ENCODE measurements at places on chromosomes 11 and 22.

DNA sequence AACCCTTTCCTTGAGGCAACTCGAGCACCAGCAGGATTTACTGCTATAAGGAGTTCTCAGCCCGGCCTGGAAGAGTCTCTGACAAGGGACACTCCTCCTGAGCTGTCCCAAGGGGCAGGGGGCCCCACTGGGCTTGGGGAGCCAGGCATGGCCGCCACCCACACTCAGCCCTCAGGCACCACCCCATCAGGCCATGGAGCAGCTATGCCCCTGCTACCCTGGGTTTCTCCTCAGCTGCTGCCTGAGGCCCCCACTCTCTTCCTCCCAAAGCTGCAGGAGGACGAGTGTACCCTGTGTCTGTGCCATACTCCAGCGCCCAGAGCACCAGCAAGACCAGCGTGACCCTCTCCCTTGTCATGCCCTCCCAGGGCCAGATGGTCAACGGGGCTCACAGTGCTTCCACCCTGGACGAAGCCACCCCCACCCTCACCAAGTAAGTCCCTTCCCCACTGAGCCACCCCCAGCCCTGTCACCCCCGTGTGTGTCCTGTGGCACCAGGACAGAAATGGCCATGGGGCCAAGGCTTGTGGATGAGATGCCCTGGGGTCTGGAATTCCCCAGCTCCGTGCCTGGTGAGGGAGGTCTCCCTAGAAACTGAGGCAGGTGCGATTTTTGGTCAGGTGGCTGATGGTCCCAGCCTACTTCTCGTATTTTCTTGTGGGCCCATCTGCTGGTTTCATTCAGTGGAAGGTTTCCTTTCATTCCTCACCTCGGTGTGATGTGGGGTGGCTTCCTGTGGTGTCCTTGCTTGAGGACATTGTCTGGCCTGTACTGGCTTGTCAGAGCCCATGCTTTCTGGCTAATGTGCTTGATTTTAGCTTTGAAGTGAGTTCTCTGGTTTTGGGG is 28.4 kb downstream of the TAB1 start:
- no peak for DNase-seq

DNA sequence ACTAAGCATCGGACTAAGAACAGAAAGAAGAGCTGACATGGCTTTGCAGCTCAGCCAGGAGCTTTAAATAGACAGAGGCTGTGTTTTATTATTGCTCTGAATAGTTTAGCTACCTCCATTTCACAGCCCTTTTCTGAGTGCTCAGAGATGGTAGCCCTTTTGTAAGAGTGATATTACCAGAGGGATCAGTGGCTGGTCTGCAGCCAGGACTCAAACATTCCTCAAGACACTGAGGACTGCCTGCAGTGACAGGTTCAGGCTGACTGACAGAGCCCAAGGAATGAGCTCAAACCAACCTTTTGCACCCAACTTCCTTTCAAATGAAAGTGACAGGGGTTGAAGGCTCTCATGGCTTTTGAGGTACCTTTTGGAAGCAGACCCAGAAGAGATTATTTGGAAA is 189.0 kb downstream of the DDX10 start:
- peak; percentile 24 for DNase-seq

DNA sequence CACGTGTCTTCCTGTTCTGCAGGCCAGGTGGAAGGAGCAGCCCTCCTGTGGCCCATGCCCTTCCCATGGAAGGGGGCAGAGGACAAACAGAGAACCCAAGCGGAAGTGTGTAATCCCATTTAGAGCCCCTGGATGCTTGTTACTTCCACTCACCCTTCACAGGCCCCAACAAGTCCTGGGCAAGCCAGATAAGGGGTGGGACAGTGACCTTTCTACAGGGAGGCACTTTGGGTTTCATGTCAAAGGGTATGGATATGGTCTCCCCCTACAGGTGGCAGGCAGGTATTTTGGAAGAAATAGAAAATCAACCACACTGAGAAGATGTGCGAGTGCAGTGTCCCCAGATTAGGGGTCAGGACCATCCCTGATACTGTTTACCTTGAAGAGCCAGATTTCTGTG is 11.4 kb downstream of the MPEG1 start:
- no peak for DNase-seq

DNA sequence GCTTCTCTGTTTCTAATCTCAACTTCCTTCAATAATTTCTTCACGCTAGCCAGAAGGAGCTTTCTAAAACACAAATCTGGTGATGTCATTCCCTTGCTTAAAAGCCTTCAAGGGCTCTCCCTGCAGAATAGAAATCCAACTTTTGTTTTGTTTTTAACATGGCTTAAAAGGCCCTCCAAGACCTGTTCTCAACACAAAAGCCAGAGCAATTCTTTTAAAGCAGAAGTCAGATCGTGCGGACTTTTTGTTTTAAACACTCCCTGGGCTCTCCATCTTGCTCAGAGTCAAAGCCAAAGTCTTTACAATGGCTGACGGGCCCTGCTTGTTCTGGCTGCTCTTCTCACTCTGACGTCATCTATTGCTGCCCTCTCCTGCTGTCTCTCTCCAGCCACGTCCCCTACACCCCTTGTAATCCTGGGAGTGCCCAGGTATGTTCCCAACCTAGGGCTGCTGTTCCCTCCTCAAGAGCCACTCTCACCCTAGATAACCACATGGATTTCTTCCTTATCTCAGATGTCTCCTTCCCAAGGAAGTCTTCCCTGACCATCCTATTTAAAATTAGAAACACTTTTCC is 22.5 kb downstream of the TECTA start:
- DNase-seq, result no peak

- DNase-seq, result no peak
Measured at GRCh38 chr11:40183073-40184064, 1276.1 kb downstream of the LRRC4C start.

DNA sequence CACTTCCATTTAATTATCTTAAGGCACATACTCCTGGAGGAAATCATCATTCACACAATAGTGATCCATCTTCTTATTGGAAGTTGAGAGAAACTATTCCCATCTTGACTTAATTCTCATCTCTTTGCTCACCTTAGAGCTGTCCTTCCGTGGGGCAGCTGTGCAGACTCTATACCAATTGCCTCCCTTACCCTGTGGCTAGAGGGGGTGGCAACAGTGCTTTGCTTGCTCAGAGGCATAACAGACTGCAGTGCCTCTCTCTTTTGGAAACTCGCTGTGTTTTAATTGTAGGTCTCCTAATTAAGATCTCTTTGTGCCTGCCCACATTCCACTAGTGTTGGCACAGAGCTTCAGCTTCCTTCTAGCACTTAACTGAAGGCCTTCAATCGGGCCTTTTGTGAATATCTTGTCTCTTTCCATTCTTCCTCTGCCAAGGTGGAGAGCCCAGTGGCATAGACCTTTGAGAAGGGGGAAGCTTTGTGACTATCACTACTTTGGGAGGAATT is 5.5 kb downstream of the KMT2A start:
- DNase-seq, result no peak

GRCh38 chr11:78310500-78310909 is 107.1 kb downstream of the GAB2 start:
- DNase-seq, result peak; percentile 65

- DNase-seq, result no peak
Measured at GRCh38 chr11:19962053-19962800, 198.0 kb downstream of the DBX1 start.

DNA sequence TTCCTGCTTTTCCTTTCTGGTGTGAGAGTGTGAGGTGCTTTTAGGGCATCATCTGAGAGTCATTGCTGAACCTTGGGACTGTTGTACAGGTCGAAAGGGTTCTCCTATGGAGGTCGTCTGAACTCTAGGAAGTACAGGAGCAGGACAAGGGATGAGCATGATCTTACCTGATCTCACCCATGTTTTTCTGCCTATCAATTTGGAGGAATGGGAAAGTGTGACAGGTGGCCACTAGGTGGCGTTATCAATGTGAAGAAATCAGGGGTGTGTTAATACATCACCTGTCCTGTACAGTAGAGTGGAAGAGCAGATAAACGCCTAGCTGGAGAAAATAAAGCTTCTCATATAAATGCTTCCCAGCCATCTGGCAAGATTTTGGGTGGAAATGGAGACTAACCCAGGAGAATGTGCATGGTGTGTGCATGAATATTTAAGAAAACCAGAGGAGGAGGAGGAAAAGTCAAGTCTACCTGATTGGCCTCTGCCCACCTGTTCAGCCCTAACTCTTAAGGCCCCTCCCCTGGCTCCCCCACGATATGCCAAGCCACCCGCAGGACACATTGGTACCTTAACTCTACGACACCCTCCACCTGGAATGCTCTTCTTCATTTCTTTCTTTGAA is 72.0 kb upstream of the NARS2 start:
- DNase-seq, result peak; percentile 41

- DNase-seq, result no peak
Measured at GRCh38 chr22:38338772-38339379, 21.6 kb upstream of the CSNK1E start.

DNA sequence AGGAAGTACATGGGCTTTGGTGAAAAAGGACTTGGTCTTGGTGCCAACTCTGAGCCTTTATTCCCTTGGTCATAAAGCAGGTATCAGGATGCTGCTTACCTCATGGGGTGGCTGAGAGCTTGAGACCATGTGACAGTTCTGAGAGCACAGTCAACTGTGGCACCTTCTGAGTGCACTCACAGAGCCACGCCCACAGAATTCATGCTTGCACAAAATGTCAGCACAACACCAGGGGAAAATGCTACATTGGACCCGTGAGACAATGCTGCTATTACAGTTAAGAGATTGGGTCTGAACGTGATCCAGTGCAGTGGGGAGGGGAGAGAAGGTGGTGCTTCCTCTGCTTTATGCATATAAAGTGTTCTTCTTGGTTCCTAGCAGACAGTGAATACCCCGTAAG is 79.5 kb upstream of the SPON1 start:
- DNase-seq, result no peak

DNA sequence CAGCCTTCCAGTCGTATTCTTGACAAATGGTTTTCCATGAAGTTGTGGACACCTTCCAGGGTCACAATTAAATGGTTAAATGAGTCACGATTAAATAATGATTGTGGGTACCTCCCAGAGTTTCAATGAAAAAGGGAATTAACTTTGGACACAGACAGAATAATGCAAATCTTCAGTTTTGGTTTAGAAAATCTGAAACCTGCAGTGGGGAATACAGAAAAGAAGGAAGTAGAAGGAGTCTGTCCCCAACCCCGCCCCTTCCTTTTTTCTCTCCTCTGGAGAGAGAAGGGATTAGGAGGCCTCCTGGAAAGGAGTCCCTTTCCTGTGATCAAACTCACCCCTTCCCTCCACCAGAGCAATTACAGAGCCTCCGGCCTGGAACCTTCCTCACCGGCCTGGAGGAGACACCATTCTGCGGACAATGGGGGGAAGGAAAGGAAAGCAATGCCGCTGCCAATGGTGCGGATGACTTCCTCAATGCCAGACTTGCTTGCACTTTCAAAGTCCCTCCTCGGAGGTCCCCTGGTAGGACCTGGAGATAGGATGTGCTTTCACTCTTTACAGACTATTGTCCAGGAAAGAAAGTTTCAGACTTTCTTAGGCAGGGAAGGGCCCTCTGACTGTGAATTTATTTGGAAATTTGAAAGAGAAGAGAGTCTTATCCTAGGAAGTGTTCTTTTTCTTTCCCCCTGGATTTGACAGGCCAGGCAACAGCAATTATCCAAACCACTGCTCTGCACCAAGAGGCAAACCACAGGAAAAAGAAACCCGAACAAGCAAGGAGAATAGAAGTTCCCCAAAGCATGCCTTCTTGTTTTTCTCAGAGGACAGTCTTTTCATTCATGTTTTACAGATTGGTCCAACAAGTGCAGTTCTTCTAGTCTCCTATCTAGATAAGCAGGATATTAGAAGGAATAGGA is 86.8 kb downstream of the PTPRJ start:
- no peak for DNase-seq

DNA sequence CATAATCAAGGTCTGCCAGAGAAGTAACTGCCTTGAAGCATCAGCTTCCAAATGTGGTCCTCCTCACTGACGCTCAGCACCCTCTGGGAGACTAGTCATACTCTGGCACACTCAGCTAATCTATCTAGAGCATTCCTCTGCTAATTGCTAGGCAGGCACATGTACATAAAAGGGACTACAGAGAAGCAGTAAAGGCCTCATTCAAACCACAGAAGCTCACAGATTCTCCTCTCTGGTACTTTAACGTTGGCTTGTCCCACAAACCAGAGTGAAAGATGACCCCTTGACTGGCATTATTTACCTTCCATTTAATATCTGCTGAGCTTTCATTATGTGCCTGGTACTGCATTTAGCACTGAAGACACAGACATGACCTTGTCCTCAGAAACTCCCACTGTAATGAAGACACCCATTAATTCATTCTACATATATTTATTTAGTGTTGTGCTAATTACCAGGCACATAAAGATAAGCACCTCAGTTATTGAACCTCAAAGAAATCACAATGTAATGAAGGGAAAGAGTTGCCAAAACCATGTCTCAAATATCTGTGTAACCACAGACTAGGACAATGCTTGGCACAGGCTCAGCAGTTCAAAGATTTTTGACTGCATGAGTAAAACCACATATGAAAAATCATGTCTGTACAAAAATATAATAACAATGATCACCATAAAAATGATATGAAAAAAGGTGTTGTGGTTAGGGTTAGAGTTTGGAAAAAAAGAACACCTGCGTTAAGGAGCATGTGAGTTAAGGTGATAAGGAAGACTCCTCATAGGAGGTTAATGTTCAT is 550.4 kb downstream of the DLG2 start:
- DNase-seq, result peak; percentile 38

DNA sequence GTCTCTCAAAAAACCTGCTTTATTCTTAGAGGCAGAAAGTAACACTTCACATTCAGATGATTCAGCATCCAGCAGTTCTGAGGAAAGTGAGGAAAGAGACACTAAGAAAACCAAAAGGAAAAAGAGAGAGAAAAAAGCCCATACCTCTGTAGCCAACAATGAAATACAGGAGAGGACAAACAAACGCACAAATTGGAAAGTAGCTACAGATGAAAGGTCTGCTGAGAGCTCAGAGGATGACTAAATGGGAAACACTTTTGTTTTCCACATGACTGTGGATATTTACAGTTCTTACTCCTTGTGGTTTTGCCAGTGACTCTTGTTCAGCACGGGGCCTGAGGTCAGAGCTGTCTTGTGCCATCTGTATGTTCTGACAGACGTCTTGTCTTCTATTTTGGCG is 3.8 kb downstream of the TIMM8B start:
- peak; percentile 54 for DNase-seq

- DNase-seq, result no peak
Measured at GRCh38 chr22:21959274-21960074, 6.8 kb upstream of the PPM1F start.

GRCh38 chr11:128036556-128037093 is 550.7 kb downstream of the ETS1 start:
- DNase-seq, result peak; percentile 18

GRCh38 chr11:65165410-65166317 is 4.4 kb upstream of the SPDYC start:
- peak; percentile 15 for DNase-seq

DNA sequence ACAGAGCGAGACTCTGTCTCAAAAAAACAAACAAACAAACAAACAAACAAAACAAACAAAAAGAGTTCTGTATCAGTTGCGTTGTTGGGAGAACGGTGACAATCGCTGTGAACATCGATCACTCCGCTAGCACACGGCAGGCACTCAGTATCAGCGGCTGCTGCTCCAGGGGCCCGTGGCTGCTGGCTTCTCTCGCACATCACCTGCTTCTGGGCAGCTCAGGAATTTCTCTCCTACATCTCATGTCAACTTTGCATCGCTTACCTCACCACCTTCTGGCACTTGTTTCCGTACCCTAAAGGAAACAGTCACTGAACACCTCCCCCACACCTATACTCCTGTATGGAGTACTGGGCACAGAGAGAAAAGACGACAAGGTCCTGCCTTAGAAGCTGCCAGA is 70.3 kb upstream of the WNT7B start:
- DNase-seq, result no peak
